EH (cell line): ENCODE measurements at places on chromosomes 12 and 14.
A peak's percentile ranks its signal among the peaks of the same experiment; 100 is the strongest.

- DNase-seq, result peak; percentile 55
These were observed 603.5 kb downstream of the RPL10L start for GRCh38 chr14:46048127-46048526.

- no peak for DNase-seq
These were observed 6.8 kb upstream of the RNU7-1 start for GRCh38 chr12:6936636-6937480.

GRCh38 chr14:89853936-89854693 is 100.4 kb downstream of the EFCAB11 start:
- DNase-seq, result peak; percentile 85

DNA sequence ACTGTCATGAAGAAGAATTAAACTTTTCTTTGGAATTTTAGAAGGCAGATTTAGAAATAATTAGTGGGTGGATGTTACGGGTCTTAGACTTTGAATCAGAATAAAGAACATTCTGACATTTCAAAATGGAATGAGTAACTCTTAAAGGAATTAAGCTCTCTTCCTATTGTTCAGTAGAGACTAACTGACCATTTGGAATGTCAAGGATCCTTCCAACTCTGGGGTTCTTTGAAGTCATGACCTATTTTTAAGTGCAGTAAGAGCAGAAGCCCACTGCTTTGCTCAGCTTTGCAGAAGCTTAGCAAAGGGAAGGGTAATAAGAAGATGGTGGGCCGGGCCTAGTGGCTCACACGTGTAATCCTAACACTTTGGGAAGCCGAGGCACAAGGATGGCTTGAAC is 4.0 kb downstream of the CHURC1 start:
- peak; percentile 46 for DNase-seq

- DNase-seq, result no peak
These were observed 115.9 kb downstream of the ETV6 start for GRCh38 chr12:11765421-11765816.

DNA sequence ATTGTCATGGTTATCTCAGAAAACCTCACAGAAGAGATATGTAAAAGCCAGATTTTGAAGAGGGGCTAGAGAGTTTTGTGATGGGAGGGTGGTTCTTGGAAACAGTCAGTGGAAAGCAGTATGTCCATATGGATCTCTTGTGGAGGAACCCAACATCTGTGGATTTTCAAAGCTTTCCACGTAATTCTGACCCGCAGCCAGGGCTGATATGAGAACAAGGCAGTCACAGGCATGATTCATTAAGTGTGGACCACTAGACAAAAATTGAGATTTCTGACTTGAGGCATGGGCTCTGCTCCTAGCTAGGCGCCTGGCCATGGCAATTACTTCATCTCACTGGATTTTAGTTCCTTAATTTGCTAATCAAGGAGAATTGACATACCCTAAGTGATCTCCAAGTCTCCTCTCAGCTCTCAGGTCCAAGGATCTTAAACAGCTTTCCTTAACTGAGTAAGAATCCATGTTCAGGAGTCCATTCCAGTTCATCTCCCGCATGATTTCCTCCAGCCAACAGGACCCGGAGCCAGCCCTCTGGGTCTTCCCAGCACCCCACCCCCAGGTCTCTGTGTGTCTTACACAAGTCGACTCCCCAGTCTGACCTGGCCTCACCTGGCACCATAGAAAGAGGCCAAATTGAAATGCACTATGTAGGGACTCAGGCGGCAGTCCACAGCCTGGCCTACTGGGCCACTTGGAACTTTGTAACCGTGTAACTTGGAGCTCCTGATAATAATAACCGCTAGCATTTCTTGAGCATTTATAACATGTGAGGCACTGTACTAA is 176.3 kb upstream of the PARP11 start:
- no peak for DNase-seq

GRCh38 chr12:58969237-58969636 is 48.9 kb upstream of the LRIG3 start:
- no peak for DNase-seq

DNA sequence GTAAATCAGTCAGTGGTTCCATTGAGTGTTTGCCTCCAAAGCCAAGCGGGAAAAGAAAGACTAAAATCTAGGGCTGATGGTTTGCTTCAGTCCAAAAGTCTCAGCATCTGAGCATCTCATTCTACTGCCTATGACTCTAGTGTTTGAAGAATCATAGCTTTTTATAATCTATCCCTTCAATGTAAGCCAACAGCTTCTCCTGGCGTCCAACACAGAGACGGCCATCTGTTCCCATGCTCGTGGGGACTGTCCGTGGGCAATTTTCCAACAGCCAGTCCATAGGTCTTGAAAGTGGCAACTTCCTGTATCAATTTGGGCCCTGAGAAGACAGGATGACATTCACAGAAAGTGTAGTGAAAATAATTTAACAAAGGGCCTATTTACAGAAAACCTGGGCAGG is 544.4 kb upstream of the TMEM132C start:
- no peak for DNase-seq

GRCh38 chr12:7150841-7151240 is 20.7 kb downstream of the CLSTN3 start:
- DNase-seq, result no peak

GRCh38 chr12:7146228-7146627 is 16.1 kb downstream of the CLSTN3 start:
- DNase-seq, result peak; percentile 41

- DNase-seq, result no peak
These were observed 100.2 kb upstream of the ALX1 start for GRCh38 chr12:85179680-85180270.

GRCh38 chr14:61213191-61213621 is 67.9 kb downstream of the TMEM30B start:
- DNase-seq, result peak; percentile 97

- no peak for DNase-seq
These were observed 4.8 kb downstream of the ASCL4 start for GRCh38 chr12:107779077-107779831.

- DNase-seq, result no peak
These were observed 68.5 kb downstream of the FBXO34 start for GRCh38 chr14:55339770-55340169.

- no peak for DNase-seq
These were observed 611.8 kb downstream of the ETNK1 start for GRCh38 chr12:23236811-23237210.

GRCh38 chr14:75877884-75878283 is 103.9 kb downstream of the TGFB3 start:
- DNase-seq, result no peak
